ENCODE measurements at places on chromosomes 7 and 10.

- no peak for DNase-seq
Measured at GRCh38 chr10:99844433-99844955, 62.1 kb downstream of the ABCC2 start.

GRCh38 chr7:106218546-106218945, 66.2 kb downstream of the NAMPT start:
- DNase-seq: no peak

DNA sequence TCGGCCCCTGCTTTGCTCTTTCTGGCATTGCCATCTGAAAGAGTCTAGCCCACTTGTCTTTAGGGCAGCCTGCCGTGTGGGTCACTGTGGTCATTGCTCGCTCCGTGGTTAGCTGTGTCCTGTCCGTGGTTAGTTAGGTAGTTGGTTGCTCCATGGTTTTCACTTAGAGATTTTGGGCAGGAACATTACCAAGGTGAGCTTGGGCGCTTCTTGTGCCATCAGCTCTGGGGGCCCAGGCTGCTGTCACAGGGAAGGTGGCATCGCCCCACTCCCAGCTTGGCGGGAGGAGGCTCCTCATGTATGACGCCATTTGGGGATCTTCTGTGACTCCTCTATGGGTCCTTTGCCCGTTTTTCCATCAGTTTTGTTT, 53.1 kb downstream of the INPP5A start:
- DNase-seq: no peak

DNA sequence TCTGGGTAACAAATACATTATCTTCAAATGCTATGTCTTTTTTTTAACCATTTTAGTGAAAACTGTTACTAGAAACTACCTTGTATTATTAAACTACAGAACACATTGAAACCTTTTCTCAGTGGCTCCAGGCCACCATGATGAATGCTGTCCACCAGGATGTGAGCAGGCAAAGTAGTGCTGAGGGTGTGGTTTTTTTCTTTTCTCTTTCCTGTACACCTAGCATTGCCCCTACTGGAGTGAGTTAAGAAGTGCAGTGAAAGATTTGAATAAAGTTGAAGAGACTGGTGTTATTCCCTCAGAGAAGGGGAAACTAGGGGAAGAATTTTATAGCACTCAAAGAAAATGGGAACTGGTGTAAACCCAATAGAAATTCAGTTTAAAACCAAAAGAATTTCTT, 120.0 kb upstream of the SAMD8 start:
- DNase-seq: no peak

DNA sequence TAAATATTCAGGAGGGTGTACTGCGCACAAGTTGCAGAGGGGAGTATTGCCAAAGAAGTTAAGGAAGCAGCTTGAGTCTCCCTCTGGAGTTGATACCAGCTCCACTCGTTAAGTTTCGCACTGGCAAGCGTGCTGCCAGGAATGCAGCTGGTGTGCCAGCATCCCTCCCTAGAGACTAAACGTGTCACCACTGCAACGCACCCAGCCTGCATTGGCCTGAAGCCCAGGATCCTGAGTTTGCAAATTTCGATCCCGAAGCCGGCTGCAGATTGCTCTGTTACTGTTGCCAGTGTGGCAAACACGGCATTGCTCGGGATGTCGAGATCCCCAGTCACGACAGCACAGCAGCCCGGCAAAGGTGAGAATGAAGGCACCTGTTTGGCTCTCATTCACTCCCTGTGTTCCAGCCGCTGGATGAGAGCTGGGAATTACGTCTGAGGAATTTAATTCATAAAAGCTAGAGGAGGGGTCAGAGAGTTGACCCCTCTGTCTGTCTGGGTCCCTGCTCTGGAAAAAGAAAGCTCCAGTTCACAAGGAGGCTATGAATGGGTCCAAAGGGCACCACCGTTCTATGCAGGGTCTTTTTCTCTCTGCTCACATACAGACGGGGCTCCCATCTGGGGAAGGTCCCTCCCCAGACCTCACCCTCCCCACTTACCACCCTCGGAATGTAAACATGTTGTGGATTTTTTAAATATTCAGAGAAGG, 61.0 kb downstream of the NRP1 start:
- no peak for DNase-seq

GRCh38 chr10:26550774-26551526, 112.8 kb downstream of the APBB1IP start:
- no peak for DNase-seq

DNA sequence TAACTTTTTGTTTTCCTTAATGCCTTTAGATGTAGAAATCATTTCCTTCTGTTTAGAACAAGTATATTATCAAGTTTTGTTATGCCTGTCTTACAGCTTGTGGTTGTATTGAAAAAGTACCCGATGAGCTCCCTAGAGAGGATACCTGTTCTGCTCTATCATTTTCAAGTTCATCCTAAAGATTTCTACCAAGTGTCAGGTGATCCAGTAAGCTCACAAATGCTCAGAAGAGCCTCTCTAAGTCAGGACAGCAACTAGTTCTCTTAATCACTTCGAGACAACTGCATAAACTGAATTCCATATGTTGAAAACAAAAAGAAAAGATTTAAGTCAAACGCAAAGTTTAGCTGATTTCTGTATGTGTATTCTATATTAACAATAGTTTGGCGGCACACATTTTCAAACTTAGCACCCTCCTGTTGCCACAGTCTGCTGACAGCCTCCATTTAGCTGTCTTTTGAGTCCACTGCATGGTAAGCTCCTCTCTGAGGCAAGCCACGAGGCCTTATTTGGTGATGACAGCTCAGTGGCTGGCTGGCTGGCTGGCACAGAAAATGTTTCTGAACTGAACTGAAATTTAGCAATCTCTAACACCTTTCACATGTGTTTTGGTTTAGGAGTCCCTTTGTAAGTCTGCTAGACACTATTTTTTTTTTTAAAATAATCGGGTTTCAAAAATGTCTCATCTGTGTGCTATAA, 59.4 kb downstream of the SEMA3C start:
- no peak for DNase-seq

GRCh38 chr10:8052956-8053445, 1.5 kb upstream of the GATA3 start:
- DNase-seq: no peak

GRCh38 chr7:38506004-38506403, 125.2 kb downstream of the AMPH start:
- DNase-seq: no peak

- peak; percentile 45 for DNase-seq
Measured at GRCh38 chr7:47493976-47494911, 87.7 kb downstream of the TNS3 start.

- DNase-seq: no peak
Measured at GRCh38 chr7:130151591-130152492, 53.4 kb downstream of the TMEM209 start.

DNA sequence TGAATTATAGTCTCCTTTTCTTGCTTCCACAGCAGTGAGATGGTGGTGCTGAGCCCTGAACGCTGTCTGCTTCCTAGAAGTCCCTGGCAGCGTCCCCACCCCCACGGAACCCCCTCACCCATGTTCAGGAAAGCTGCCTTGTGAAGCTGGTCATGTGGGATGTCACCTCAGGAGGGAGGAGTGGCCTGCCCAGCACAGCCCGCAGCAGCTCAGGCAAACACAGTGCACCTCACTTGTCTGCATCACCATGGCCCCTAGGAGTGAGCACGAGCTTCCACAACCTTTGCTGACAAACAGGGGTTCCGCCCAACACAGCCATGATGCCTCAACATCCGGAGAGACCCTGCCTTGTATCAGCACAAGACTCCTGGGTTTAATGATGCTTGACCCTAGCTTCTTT, 508.9 kb downstream of the RPS24 start:
- no peak for DNase-seq

DNA sequence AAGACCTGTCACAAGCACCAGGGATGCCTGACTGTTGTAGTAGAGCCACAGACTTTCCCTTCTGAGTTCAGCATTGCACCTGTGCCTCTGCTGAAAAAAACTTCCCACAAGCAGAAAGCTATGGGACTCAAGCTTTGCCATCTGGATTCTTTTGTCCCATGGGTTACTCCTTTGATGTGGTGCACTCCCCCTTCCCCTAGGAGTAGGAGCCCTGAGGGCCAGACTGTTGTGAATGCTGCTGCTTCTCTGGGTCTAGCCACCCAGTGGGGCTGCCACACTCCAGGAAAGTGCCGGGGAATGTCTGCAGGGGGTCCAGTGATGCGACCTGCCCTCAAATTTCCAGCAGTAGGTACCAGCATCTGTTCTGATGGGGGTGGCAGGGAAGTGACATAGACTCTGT, 11.7 kb downstream of the CASP7 start:
- no peak for DNase-seq

DNA sequence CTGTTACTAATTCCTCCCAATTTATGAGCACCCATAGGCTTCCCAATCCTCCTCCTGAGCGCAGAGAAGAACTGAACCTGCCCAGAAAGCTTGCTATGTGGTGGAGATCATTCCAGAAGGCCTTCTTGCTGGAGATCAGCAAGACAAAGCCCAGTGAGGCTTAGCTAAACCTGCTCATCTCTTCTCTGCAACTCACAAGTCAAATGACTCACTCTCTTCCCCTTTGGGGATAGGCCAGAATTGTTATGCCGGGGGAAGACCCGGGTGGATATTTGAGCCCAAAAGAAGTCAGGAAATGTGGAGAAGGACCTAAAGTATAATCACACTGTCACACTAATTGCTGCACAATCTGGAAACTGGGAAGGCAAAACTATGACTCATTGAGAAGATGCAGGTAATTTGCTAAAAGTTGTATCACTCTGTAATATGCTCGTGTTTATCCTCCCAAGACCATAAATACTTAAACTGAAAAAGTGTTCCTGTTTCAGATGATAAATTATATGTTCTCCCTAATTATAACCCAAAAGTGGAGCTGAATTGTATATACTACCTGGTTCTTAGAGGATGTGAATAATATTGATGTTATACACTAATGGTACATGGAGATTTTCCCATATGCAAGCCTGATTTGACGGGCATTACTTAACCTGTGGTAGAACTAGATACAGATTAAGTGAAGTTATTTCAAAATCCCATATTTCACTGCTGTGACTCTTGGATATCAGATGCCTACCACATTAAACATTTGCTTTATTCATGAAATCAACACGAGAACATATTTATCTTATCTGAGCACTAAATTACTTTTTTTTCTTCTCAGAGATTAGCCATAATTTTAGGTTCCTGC, 6.4 kb downstream of the NEBL start:
- DNase-seq: no peak

GRCh38 chr7:129084801-129085551, 30.1 kb upstream of the TNPO3 start:
- no peak for DNase-seq

- DNase-seq: peak; percentile 44
Measured at GRCh38 chr7:150685219-150686029, at the start of gene GIMAP2. GIMAP2 (plus strand) TSS chr7:150685706; CDS start chr7:150687060, 1,354 bp downstream.

- no peak for DNase-seq
Measured at GRCh38 chr7:12357508-12357907, 46.2 kb downstream of the VWDE start.

DNA sequence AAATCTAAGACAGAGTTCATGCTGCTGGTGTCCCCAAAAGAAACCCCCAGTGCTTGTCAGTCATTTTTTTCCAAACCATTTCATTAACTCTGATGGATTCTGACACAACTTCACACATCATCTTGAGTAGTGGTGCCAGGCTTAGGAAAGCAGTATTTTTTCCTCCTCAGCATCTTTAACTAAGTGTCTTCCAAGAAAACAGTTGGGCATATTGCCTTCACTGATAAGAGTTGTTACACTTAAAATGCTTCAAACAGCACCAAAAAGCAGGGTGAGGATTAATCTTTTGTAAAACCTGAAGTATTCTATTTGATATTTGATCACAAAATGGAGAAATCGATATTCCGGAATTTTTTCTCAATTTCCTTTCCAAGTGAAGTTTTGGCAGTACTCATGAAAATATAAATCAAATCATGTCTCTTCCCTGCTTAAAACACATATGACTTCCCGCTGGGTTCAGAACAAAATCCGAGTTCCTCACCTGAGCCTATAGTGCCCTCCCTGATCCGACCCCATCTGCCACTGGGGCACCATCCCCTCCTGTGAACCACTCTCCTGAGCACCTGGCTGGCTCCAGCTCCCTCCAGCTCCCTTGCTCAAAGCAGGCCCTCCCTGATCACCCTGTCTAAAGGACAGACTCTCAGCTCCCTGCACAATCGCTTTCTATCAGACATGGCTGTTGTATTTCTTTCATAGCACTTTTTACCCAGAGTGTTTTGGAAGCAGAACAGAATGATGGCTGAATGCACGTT, 61.6 kb downstream of the CYTH3 start:
- DNase-seq: no peak

DNA sequence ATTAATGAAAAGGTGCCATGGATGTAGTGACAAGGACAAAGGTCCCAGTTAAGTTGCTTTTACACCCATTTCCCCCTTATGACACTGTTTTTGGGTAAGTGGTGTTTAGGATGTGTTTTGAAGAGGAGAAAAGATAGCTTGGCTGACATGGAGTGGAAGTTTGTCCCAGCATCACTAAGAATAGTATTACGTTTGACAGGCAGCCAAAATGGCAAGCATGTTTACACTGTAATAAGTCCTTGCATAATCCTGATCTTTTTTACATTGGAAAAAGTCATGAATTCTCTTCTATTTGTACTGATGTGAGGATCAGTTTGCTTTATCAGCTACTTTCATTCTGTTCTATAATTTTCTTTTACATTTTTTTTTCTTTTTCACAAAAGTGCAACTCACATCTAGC, 137.8 kb downstream of the CHRM2 start:
- DNase-seq: no peak

DNA sequence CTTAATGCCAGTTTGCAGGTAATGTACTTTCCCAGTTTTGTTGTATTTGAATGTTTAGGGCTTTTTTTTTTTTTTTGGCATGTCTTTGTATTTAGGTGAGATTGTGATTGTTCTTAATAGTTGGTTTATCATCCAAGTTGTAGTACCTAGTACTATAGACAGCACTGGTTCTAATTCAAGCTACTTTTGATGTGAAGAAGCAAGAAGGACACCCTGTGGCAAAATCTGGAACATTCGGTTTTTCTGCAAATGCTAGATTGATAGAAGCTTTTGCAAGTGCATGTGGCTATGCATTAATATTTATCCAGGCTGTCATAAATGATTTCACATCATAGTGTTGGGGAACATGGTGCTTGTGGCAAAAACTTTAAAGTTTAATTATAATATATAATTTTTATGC, 248.9 kb downstream of the FOXP2 start:
- DNase-seq: no peak

DNA sequence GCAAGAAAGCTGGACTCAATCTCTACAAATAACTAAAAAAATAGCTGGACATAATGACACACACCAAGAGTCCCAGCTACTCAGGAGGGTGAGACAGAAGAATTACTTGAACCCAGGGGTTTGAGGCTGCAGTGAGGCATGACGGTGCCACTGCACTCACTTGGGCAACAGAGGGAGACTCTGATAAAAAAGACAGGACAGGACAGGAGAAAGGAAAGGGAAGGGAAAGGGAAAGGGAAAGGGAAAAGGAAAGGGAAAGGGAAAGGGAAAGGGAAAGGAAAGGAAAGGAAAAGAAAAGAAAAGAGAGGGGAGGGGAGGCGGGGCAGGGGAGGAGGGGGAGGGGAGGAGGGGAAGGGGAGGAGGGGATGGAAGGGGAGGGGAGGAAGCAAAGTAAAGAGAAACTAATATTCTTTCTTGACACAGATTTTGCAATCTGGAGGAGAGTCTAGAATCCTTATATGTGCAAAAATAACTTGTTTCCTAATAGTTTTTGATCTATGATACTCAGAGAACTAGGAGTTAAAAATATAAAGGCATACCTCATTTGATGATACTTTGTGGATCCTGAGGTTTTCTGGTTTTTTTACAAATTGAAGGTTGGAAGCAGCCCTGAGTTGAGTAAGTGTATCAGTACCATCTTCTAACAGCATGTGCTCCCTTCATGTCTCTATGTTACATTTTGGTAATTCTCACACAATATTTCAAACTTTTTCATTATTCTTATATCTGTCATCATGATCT, 8.0 kb downstream of the SAR1A start:
- no peak for DNase-seq

Data from GDM1 (cell line).